Left colon (tissue), 2 donors: ENCODE measurements at places on chromosomes 1 and 21.

DNA sequence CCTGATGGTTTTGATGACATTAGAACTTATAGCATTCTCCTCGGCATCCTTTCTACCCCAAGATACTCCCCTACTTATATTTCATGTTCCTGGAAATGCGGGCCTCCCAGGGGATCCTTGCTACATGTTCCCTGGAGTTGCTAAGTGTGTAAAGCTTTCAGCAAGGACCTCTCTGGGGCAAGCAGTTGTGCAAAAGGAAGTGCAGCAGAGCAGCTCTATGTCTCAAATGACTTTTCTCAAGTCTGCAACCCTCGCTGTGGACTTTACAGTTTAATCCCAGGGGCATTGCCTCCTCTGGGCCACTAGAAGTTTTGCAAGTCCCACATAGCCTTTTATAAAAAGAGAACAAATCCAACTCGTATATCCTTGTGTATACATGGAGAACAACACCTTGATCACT lies 20.8 kb upstream of the MNDA start:
- no peak for DNase-seq

DNA sequence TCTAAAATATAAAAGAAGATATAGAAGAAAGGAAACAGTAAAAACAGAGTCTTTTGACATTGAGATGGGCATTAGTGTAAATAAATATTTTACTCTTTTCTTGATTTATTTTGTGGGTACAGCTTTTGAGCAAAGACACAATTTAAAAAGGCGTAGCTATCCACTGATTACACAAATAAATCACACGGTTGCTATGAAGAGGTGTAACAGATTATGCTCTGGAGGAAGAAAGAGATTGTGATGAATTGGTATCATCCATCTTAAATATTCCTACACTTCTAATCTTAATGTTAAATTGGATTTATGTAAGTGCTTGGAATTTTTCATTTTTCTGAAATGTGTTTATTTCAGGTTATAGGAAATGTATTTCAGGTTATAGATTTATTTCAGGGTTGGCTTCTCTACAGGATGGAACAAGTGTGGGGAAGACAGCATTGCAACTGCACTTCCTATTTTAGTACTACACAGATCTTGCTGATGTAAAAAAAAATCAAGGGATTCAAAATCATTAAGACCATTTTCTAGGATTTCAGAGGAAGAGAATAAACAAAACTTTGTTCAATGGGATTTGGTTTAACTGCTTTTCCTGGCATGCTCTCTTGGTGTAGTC lies 15.3 kb downstream of the XCL1 start:
- DNase-seq = no peak

GRCh38 chr1:61323681-61324328 lies 241.4 kb downstream of the NFIA start:
- DNase-seq = no peak

- no peak for DNase-seq
Observed at GRCh38 chr1:43363935-43364525, 3.8 kb downstream of the ELOVL1 start.

DNA sequence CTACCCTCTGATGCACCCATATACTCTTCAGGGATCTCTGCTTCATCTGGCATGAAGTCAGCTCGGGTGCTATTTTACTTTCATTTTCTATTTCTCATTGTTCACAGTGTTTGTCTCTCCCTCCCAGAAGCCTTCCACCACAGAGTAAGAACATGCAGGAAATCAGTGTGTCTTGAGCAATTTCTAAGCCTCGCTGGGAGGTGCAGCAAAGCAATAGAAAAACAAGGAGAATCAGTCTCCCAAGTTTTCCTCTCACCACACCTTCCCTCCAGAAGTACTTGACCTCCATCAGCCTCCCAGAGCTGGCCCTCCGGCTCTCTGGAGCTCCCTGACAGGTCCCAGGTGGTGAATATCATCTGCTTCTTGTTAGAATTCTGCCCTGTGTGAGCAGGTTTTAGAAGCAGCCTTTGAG lies 594.7 kb upstream of the CAMK1G start:
- DNase-seq = no peak

- DNase-seq = no peak
Observed at GRCh38 chr21:26422706-26423105, 150.4 kb downstream of the CYYR1 start.

DNA sequence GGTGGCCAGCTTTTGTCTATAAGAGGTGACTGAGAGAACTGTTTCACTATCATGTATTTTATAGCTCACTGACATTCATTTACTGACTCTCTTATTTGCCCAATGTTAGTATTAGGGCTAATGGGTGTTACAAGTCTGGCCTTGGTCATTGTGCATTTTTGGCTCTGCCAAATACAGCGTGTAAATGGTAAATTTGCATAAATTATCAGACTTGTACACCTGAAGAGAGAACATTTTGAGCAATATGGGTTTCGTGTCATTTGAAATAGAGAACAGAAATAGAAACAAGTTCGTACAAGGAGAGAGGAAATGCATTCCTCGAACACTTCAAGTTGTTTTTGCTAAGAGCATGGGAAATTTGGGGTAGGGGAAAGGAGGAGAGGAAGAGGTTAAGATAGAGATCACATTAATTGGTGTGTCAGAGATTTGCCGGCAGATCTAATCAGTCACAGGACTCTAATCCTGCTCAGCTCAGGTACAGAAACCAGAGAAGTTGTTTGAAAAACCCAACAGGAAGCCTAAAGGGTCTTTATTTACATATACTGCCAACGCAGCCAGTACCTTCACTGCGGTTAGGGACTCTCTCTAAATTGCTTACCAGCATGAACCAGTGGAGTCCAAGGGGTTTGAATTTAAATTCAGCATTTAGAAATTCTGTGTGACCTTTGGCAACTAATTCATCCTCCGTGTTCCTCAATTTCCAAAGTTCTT lies 261.5 kb downstream of the GPATCH2 start:
- DNase-seq = no peak

- no peak for DNase-seq
Observed at GRCh38 chr1:87785386-87785785, 456.7 kb downstream of the LMO4 start.

DNA sequence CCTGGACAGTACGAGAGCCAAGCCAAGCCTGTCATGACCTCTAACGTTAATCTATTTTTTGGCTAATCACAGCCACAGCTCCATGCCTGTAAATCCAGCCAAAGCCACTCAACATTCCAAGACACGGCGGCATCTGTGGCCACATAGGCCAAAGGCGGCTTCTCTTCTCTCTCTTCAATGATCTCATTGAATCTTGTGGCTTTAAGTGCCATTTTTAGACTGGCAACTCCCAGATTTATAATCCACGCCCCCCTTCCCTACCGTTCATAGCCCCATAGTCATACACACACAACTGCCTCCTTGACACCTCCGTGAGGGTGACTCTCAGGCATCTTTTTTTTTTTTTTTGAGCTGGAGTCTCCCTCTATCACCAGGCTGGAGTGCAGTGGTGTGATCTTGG lies 5.7 kb upstream of the SELENON start:
- DNase-seq = no peak

DNA sequence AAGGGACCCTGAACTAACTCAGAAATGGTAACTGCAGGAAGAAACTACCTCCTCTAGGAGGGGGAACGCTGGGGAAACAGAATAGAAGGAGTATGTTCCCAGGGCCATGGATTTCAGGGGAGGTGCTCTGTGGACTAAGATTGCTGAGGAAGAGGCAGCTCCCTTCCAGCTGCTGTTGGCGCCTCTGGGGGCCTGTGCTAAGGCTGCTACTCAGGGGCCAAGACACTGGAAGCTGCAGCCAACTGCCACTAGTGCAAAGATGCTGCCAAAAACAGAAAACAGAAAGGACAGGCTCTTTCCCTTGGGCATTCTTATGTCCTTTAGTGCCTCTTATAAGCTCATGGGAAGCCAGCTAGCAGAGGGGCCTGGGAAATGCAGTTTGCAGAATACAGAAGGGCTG lies 58.0 kb upstream of the SGIP1 start:
- DNase-seq = no peak

DNA sequence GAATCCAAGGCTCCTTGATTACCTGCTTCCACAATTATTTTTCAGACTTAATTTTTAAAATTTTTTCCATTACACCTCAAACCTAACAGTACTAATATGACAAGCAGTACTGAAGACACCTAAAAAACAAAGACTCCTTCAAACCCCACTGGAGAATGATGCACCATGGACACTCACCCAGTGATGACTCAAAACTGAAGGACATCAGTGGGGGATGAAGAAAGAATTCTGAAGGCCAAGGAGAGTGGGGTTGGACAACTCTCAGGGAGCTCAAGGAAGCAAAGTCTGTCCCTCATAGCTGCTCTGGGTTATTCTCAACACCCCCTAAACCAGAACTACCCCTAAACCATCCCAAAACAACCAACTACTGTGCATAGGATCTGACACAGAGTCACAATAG lies 2.4 kb upstream of the ARHGAP29 start:
- no peak for DNase-seq

DNA sequence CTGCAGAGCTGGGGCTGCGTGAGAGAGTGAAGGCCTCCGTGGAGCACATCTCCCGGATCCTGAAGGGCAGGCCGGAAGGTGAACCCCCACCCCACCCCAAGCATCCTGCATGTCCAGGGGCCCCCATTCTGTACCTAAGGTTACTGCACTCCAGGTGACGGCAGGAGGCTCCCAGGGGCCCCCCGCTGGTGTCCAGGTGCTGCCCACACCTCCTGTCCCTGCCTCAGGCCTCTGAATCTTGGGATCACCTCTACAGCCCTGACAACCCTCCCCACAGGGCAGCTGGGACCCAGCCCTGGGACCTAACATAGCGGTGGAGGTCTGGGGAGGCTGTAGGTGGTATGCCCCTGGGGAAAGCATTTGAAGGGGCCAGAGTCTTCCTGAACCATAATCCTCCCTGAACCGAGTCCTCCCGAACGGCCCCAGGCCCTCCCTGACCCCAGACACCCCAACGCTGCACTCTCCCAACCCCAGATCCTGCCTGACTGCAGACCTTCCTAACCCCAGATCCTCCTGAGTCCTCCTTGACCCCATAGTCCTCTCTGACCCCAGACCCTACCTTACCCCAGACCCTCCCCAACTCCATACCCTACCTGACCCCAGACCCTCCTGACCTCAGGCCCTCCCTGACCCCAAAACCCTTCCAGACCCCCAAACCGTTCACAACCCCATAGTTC lies 33.5 kb downstream of the TRIM11 start:
- DNase-seq = no peak

- DNase-seq = no peak
Observed at GRCh38 chr1:174158767-174159251, 511 bp upstream of the RABGAP1L start.

- DNase-seq = no peak
Observed at GRCh38 chr1:237792726-237793125, 98.0 kb downstream of the ZP4 start.

DNA sequence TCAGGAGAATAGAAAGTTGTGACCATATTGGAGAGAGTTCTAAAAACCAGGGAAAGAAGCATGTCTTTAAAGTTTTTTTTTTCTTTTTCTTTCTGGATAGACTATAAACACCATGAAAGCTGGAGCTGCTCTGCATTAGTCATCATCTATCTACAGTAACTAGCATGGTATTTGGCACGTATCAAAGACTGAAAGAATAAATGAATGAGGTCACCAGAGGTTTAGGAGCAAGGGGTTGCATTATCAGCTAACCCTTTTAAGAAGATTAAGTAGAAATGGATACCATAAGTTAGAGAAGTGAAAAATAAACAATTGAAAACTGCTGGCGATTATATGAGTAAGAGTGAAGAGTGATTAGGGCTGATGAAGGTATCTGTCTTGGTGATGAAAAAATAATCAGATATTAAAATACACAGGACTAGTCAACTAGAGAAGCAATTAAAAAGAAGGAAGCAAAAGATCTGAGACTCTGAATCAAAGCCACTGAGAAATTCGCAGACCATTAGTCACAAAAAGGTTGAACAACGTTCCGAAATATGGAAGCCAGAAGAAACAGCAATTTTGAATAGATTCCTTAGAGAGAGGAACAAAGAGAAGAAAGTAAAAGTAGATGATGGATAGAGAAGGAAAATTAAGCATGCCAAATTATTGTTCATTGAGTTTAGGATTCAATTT lies 536.4 kb downstream of the DPYD start:
- DNase-seq = no peak

GRCh38 chr1:32014199-32014947 lies 705 bp downstream of the KHDRBS1 start:
- peak; percentile 60 for DNase-seq

- no peak for DNase-seq
Observed at GRCh38 chr1:33338440-33339211, 17.7 kb upstream of the A3GALT2 start.

- DNase-seq = no peak
Observed at GRCh38 chr1:22494943-22495579, 43.4 kb downstream of the ZBTB40 start.

DNA sequence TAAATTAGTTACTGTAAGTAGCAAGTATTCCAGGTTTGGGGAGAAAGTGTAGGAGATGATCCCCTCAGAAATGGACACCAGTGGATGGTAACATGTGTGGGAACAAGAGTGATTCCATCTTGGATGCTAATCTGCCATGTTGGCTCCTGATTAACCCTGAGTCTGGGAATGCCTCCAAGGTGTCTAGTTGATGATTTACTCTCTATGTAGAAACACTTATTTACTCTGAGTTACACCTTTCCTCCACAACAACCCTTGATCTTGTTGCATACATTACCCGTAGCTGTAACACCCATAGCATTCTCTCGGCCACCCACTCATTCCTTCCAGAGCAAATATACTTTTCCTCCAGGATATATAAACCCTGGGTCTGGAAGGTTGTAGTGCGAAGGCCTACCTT lies 315.9 kb upstream of the GREM2 start:
- no peak for DNase-seq

DNA sequence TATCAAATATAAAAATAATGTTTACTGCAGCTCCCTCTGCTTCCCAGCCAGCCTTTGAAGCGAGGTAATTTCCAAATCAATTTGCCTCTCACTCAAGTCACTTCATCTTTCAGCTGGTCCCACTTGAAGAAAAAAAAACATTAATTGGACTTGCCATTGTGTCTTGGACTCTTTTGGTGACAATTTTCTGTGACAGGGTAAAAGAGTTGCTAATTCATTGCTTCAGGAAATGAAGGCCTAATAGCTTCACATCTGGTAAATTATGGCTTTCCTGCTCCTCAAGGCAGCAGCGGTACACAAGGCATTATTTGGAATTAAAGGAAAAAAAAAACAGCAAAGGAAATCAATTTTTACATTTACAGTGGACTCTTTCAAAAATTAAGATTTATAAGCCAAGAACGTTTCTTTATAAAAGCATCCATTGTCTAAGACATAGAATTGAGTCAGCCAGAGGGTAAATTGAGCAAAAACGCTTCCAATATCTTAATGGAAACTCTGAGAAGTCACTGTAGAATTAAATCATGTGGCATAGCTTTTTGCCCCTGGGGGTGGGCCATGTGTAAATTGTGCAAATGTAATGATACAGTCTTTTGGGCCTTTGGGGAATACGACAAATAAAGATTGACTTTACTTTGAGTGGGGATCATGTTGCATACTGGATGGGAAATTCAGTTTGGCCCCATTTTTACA lies 102.5 kb downstream of the LYPLAL1 start:
- no peak for DNase-seq
